ENCODE measurements at places on chromosomes 16 and 17. TPM values are rescaled to one million over a fixed set of nuclear protein-coding genes. Genes with fewer than 3 reads are reported as not detected.

DNA sequence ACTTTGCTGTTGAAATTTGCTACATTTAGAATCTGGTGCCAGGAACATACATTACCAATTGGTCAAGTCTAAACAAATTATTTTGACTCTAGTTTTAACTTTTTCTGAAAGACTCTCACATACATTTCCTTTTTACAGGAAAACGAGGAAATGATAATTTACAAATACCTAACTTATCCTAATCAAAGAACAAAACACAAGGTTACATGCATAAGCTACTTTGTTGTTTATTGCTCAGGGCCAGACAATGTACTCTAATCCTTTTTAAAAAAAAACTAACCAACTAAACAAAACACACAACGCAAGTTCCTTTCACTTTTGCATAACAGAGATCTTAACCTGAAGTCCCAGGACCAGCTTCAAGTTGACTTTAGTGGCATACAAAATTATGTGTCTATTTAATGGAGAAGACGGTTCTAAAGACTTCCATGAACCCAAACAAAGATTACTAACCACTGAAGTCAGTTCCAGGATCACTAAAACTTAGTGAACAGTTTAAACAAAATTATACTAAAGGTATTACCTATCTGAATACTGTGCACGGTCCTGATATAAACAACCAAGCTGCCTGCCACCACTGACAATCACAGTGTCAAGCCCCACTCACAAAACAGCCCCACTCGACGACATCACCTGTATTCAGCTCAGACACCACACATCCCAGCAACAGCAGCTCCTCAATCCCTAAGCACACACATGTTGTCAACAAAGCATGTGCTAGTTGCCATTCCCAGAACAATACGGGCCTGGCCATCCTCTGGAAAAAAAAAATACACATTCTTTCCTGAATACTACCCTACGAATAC, 1.9 kb downstream of the ZNF652 start:
- no peak for DNase-seq

DNA sequence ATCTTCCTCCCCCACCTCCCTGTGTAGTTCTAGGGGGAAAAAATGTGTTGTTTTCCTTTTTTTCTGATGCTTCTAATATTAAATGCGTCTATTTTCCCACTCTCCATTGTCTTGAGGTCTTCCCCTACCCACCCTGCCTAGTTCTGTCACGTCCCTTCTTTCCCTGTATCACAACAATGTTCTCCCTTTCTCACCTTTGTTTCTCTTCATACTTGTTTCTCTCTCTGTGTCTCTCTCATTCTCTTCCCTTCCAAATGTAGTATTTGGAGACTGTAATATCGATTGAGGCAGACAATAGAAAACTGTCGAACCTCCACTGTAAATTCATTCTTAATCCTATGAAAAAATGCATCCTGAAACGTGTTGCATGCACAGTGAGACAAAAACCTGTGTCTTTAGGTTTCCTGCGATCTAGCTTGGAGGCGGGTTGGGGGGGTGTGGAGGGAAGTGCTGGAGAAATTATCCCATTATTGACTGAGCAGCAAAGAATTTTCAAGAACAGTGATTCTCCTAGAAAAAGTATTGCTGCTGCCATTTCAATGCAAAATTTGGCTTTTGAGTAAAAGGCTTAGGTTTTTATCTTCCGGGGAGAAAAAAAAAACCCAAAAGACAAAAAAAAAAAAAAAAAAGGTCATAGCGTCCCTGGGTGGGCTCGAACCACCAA, 1.3 kb upstream of the PSMB3 start:
- DNase-seq = no peak

- no peak for DNase-seq
Observed at GRCh38 chr16:87926246-87927194, 9.8 kb downstream of the CA5A start.

DNA sequence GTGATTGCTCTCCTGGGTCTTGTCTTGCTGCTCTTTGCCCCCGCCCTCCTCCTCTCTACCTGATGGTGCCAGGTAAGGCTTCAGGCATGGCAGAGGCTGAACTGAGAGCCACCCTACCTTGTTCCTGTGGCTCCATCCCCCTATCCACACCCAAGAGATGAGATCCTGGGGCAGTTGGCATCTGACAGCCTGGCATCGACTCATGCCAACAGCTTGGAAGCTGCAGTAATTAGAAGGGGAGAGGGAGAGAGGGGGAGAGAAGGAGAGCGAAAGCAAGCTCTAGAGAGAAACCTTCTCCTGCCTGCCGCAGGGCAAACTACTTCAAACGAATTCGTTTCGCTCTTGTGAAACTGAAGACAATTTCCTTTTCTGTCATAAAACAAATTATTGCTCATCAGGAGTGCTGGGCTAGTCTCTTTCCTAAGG, 13.8 kb upstream of the SP6 start:
- no peak for DNase-seq

- no peak for DNase-seq
Observed at GRCh38 chr16:83458612-83459011, 349.2 kb upstream of the HSBP1 start.

- DNase-seq = peak; percentile 77
Observed at GRCh38 chr17:56908001-56908542, 5.8 kb downstream of the TRIM25 start.

GRCh38 chr17:40026816-40027613, 11.8 kb downstream of the CSF3 start:
- DNase-seq = peak; percentile 81

GRCh38 chr17:43907998-43908721, 824 bp upstream of the MPP2 start:
- DNase-seq = peak; percentile 43

GRCh38 chr16:83549316-83550182, 258.2 kb upstream of the HSBP1 start:
- no peak for DNase-seq

DNA sequence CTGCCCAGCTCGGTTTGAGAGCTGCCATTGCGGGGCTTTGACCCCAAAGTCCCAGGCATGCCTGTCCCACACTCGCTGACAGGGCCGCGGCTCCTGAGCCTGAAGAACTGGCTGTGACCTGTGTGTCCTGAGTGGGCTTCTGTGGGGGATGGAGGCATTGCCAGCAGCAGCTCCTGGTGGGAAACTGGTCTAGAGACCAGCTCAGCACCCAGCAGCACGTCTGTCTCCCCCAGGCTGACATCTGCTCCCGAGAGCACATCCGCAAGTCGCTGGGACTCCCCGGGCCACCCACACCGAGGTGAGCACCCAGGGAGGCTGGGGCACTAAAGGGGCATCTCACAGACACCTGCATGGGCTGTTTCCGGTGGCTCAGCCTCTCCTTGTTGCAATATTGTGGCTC, 13.4 kb downstream of the ENDOV start:
- DNase-seq = no peak

- no peak for DNase-seq
Observed at GRCh38 chr17:28491860-28492259, 14.3 kb upstream of the FOXN1 start.

DNA sequence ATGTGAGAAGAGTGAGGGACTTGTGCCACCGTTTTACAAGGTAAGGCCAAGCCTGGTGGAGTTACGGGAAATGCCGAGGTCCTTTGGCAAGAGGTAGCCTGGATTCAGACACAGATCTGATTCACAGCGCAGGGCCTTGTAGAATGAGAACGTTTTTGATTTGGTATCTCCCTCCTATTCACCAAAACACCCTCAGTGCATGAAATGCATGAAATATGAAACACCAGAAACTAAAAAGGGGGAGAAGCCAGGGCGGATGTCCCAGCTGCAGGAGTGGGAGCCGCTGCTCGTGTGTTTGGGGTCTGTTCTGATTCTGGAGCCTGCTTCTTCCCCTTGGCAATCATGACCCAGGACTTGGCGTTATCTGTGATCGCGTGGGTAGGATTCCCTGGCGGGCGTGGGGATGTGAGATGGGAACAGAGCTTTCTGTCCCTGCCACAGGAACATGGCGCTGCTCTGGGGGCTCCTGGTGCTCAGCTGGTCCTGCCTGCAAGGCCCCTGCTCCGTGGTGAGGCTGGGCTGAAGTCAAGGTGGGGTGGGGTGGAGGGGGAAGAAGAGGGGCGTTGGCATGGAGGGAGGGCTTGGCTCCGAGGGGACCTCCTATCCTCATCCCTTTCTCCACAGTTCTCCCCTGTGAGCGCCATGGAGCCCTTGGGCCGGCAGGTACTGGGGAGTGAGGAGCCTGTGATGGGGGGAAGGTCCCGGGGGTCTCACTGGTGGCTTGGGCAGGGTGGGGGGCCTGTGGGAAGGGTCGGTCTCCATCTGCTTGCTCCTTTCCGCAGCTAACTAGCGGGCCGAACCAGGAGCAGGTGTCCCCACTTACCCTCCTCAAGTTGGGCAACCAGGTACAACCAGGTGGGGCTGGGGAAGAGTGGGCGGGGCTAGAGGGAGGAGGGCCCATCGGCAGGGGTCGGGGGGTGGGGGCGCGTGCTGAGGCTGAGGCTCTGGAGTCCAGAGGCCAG, 2.2 kb downstream of the SERPINF2 start:
- DNase-seq = no peak

DNA sequence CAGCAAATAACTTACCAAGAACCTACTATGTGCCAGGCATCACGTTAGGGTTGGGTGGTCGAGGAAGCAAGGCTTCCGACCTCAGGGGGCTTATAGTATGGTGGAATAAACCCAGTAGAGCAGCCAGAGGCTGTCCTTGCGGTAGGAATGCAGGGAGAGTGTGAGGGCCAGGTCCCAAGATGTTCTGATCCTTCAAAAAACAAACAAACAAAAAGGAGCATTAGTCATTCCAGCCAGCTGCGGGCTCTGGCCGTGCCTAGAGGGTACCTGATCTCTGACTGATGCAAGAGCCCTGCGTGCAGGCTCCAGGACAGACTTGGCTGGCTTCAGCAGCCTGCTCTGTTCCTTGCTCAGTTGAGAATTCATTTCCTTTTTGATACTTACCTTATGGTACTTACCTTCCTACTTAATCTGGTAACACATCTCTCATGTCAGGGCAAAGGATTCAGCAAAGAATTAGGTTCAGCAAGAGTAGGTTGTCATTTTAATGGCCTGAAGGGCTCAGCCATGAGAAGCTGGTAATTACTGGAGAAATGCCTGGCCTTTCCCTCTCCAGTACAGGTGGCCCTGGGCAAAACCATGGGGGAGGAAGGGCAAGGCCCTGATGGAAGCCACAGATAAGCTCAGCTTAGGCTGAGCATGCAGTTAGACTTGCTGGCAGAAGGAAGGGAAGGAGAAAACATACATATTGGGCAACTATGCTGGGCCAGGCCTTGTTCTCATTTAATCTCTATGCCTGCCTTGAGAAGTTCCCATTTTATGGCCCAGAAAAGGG, 18.4 kb downstream of the CYB5D2 start:
- DNase-seq = no peak

DNA sequence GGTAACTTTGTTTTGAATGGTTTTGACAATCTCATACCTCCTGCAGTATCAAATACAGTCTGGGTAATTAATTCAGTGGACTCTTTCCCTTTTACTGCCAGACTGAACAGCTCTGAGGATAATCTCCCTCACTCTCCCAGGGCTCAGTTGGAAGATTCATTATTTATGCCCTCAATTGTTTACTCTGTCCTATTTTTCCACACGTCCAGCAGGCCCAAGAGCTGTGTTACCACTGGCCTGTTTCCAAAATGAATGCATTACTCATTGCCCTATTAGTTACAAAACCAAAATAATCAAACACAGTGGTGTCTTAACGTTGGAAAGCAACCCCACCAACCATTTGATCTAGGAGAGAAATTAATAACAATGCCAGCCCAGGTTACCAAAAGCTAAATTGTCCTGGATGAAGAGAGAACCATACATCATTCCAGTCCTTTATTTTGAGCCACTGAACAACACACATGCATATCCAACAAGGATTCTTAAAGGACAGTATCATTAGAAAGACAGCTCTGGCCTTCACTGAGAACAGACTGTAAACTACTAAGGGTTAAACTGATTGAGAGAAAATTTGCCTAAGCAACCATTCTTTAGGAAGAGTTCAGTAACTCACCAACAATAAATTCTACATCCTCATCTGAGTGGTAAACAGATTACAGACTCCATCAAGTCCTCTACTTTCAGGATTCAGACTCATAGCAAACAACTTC, 34.5 kb downstream of the FAM222B start:
- DNase-seq = no peak

DNA sequence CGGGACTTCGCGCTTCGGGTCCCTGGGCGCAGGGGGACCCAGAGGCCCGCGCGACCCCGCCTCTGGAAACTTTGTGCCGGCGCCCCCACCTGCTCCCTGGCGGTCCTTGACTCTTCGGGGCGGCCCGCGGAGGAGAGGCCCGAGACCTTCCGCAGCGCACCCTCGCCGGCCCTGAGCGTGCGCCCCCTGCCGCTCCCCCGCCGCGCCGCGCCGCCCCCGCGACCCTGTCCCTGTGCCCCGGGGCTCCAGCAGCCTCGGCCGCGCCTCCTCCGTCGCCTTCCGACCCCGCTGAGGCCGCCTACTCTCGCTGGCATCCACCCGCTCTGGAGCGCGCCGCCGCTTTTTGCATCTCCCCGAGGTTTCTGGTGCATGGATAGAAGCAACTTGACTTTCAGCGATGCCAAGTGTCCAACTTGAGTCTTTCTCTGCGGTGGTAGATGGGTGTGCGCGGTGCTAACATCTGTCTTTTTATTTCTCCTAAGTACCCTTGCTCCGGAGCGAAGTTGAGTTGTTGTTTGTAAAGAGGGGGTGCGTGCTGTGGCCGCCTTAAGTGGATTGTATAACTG, 414 bp downstream of the DUSP14 start:
- DNase-seq = peak; percentile 74

DNA sequence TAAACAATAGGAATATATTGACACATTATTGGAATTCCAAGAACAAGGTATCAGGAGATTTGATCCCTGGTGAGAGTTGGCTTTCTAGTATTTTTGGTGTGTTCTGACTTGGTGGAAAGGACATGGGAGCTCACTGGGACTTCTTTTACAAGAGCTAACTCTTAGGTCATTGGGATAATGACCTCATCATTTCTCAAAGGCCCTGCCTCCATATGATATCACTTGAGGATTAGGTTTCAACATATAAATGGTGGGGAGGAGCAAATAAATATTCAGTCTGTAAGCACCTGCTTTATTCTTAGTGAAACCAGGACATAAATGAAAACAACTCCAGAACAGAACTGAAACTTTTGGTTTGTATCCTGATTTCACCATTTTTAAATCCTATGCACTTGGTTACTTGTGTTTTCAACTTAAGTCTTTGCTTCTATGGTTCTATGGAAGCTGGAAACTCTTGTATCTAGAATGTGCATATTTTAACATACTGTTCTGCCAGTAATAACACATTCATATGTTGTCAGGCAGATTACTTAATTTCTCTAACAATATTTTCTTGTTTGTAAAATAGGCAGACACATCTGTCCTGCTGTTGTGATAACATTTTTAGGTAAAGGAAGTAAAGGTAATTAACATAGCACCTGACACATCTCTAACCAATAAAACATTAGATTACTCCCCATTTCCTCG, 1527.7 kb upstream of the CDH8 start:
- DNase-seq = no peak

TRIM65 gene
- total RNA-seq = 24.9 TPM

HDAC5 gene
- 42.7 TPM for total RNA-seq

HBZ gene
- not detected for total RNA-seq

INCA1 gene
- total RNA-seq = 0.25 TPM

NPTX1 gene
- 10.0 TPM for total RNA-seq

COX6A2 gene
- not detected for total RNA-seq

DBNDD1 gene
- not detected for total RNA-seq

KCNH4 gene
- total RNA-seq = 0.08 TPM

CHST6 gene
- not detected for total RNA-seq

NOTUM gene
- total RNA-seq = not detected

TEX14 gene
- 0.85 TPM for total RNA-seq

SLC9A5 gene
- total RNA-seq = 2.2 TPM

Measured in activated CD4-positive, alpha-beta memory T cell treated with anti-CD3 and anti-CD28 coated beads, Interleukin-2, amount 10 ng/mL, durations not matched to agents 7 days and 5 days (primary cell).